Stimulated activated CD4-positive, alpha-beta T cell treated with anti-CD3 and anti-CD28 coated beads, Interleukin-1b, Interleukin-23, amount 100 ng/mL, for 1 hour (primary cell): ENCODE measurements at places on chromosomes 16 and 17.

DNA sequence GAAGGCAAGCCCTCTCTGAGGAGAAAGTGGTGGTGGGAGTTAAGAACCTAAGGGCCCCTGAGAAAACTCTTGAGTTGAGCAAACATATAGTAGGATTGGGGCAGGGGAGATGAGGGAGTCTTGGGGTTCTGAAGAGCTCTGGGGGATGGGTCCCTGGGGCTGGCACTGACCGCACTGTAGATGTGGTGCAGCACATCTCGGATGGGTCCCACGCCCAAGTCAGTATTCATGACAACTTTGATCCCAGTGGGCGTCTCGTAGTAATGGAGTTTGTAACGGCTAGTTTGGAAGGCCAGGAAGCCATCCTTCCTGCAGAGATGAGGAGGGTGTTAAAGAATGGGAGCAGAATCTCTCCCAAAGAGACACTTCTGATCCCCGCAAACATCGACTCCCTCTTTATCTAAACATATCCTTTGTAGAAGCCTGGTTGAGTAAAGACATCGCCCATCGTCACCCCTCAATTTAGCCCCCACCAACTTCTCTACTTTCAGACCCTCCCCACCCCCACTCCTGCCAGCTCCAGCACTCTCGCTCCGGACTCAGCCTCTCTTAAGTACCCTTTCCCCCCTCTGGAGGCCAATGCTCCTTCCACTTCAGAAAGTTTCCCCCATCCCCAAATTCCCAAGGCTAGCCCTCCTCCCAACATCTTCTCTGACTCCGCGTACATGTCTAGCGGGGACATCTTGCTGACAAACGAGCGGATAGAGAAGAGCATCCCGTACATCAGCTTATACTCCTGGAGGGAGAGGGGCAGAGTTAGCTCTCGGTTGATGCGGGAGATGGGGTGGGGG is 710 bp downstream of the TRAPPC1 start:
- DNase-seq, result no peak

GRCh38 chr16:79269211-79269863 is 331.2 kb downstream of the MAF start:
- DNase-seq, result no peak

DNA sequence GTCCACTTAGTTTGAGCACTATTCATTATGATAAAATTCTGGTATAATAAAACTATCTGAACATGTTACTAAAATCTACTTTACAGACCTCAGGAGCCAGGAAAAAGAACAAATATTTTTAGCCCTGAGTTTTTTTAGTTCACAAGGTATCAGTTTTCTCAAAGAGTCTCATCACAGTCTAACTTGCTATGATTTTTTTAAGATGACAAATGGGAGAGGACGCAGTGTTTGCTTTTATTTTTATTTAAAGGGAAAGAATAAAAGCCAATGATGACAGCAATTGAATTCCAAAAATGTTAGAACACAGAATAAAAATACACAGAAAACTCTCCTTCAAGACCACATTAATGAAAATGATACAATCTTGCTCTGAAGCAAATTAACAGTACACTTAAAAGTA is 7.4 kb downstream of the MED13 start:
- no peak for DNase-seq

DNA sequence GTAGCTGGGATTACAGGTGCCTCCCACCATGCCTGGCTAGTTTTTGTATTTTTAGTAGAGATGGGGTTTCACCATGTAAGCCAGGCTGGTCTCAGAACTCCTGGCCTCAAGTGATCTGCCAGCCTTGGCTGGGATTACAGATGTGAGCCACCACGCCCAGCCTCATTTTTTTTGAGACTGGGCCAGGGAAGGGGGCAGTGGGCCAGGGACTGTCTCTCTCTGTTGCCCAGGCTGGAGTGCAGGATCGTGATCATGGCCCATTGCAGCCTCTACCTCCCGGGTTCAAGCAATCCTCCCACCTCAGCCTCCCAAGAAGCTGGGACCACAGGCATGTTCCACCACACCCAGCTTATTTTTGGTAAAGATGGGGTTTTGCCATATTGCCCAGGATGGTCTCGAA is 16.0 kb downstream of the RSL1D1 start:
- no peak for DNase-seq

GRCh38 chr17:17491031-17491471 is 5.1 kb downstream of the RASD1 start:
- no peak for DNase-seq

GRCh38 chr16:67893743-67894399 is 817 bp downstream of the PSKH1 start:
- DNase-seq, result no peak

- DNase-seq, result no peak
Observed at GRCh38 chr17:49132699-49133364, at the start of gene B4GALNT2. B4GALNT2 (plus strand) TSS chr17:49132769; CDS start chr17:49132793, 24 bp downstream.
